ENCODE measurements at places on chromosomes 6 and 20.

DNA sequence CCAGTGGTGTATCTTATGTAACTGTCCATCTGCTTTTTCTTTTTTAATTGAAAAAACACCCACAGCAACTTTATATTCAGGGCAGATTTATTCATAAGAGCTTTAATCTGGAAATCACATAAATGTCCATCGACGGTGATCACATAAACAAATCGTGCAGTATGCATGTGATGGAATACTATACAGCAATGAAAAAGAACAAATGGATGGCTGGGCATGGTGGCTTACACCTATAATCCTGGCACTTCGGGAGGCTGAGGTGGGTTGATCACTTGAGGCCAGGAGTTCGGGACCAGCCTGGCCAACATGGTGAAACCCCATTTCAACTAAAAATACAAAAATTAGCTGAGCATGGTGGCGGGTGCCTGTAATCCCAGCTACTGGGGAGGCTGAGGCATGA, 39.1 kb downstream of the VSTM2L start:
- DNase-seq, result no peak

DNA sequence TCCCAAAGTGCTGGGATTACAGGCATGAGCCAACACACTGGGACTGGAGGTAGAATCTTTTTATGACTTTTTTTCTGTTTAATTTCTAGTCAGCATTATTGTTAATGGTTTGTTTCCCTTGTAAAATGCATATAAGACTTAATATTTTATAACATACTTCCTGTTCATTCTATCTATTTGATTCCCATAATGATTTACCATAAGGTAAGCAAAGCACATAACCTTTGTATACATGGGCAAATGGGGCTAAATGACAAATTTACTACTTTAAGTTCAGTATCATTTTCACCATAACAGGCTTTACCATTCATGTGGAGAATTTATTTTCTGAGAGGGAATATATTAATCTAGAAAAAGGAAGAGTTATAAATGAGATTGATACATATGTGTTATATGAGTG, 24.3 kb downstream of the VTA1 start:
- DNase-seq, result no peak

- peak; percentile 21 for DNase-seq
These were observed 25.7 kb upstream of the MLIP start for GRCh38 chr6:54085541-54085940.

DNA sequence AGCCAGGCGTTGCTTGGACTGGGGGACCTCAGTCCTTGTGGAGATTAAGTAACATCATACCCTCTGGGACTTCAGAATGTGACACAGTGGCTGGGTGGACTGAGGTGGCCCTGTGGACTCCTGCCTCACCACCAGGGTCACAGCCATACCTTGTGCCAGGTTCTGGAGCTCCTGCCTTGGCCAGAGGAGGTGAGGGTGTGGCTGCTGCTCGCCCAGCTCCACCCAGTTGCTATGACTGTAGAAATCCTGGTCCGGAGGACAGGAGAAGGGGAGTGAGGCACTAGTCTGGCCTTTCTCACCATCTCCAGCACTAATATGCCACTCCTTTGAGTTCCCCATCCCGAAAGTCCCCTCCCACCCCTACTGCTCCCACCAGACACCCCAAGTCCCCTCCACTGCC, 1.9 kb downstream of the VWA7 start:
- DNase-seq, result no peak

GRCh38 chr20:59782986-59783640, 150.3 kb downstream of the SYCP2 start:
- DNase-seq, result peak; percentile 22

- peak; percentile 70 for DNase-seq
These were observed 78.0 kb downstream of the DLGAP4 start for GRCh38 chr20:36384022-36384619.

DNA sequence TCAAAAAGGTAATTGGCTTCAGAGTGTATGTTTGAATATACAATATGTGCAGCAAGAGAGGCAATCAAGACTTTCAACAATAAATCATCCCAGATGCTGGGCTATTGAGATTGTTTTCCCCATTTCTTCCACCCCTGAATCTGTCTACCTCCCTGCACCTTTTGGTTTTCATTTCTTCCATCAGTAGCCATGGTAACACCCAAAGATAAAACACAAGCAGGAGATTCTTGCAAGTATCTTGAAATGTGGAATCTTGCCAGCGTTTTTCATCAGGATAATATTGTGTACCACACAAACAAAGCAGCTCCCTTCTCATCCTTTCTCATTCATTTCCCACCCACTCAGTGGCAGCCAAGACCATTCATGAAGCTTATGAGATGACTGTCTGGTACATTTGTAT, 73.0 kb upstream of the NRSN1 start:
- DNase-seq, result no peak

- DNase-seq, result peak; percentile 35
These were observed 50.1 kb upstream of the DEK start for GRCh38 chr6:18314317-18314997.

DNA sequence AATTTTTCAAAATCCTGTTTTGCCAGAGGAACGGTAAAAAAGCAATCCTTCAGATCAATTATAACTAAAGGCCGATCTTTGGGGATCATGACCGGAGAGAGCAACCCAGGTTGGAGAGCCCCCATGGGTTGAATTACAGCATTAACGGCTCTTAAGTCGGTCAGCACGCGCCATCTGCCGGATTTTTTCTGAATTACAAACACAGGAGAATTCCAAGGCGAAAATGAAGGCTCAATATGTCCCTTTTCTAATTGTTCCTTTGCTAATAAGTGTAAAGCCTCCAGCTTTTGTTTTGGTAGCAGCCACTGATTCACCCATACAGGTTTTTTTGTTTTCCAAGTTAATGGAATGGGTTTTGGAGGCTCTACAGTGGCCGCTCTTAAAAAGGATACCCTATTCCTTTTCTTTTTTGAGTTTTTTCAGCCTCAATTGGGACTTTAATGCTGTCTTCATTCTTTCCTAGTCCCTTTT, 16.9 kb upstream of the PTCRA start:
- DNase-seq, result peak; percentile 84

GRCh38 chr6:157143171-157143889, 180.0 kb downstream of the TMEM242 start:
- DNase-seq, result peak; percentile 82

DNA sequence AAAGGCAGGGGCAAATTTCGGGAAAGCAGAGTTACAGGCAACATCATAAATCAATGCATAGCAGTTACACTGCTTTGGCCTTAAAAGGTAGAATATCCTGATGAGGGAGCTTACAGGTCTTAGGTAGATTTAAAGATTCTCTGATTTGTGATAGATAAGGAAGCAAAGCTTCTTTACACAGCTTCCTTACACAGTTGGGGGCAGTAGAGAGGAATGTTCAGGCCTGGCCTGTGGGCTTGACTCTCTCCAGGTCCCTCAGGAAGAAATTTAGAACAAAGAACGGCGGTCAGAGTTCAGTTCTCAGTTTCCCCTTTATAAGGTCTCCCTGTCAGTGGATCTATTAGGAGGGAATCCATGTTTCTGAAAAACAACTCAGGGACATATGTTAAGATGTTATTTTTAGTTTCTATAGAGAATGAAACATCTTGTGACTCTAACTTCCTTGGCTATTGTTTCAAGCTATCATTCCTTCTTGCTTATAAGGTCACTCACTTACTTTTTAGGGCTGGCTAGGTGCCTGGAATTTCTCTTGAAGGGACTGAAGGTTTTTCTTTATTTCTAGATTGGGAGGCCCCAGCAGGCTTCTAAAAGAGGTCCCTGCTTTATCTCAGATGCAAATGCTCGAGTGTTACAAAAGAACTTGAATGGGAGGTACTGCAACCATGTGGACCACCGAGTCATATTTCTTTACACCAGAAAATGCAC, 11.8 kb downstream of the HLA-B start:
- DNase-seq, result no peak

DNA sequence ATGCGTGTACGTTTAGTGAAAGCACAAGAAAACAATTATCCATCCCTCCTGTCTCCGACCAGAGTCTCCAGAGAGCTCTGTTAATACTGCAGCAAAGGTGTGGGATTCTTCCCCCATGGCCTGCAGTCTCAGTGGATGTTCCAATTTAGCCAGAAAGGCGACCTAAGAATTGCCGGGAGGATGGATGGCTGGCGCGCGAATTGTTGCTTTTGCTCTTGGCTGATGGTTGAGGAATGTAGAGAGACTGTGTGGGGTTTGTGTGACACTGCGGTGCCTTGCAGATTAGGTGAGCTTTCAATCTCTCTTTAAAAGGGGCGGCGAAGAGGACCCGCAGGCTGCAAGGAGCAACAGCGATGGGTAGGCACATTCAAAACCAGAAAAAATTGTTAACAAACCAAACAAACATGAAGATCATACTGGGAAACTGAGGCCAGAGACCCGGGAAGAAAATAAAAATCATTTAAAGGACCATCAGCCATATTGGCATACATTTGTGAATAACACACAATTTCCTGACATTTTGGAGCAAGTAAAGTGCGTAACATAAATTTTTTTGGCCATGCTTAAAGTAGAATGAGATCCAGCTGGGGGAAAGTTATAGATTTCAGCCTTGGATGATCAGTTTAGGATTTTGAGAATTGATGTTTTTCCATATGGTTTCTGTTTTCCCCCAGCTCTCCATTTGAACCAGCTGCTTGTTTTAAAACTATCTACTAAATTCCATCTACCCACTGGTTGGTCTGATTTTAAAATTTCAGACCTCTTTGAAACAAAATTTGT, 46.3 kb downstream of the GNAS start:
- no peak for DNase-seq

DNA sequence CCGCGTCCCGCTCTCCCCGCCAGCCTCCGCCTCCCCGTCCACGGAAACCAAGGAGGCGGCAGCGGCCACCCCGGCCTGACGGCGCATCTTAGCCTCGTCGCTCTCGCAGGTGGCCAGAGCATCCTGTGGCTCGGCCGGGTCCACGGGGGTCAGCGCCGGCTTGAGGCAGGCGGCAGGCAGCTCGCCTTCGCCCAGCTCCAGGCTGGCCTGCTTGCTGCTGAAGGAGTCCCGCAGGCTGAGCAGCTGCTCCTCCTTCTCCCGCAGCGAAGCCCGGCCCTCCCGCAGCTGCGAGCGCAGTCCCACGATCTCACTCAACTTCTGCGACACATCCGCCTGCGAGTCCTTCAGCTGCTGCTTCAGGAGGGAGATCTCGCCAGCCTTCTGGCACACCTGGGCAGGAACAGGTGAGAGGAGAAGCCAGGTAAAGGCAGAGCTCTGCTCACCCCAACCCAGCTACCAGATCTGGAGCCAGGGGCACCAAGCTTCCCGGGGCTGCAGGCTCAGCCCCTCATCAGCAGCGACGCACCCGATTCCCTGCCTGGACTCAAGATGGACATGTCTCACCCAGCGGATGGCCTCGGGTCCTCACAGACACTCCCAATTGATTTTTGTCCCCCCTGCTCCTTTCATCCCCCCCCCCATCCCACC, 5.2 kb upstream of the FASTKD5 start:
- DNase-seq, result no peak

DNA sequence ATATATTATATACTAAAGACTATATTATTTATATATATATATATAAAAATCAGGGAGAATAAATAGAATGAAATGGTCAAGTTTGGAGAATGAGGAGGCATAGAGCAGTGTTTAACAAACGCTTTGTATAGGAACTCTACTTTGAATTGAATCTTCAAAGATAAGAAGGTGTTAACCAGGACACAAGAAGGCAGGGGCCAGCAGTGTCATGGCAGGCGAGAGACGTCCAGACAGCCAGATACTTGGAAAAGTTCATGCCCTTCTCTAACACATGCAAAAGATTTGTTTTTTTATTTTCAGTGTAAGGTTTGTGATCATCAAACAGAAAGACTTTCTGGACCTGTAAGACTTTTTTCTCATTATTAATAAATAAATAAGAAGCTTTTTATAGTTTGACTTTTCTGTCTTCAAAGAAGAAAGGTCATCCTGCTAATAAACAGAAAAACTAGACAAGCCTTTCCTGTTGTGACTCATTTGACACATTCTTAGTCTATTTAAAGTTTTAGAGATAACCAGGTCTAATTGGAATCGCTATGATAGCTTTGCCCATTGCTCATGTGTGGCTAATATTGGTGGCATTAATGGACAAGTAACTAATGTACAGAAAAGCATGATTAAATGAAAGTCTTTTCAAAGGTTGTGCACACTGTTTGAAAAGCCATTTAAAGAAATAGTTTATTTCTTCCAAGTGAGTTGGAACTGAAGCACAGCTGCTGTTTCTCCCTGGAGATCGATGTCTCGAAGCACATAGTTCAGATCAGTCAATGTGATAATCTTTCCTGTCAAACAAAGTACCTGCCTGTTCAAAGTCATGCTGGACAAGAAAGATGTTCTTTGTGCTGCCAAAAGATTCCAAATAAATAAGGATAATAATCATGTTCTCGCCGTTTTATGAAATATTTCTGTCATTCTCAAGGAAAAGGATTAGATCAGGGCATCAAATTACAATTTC, 420.4 kb upstream of the OPRM1 start:
- DNase-seq, result no peak

GRCh38 chr6:6712449-6713403, 124.2 kb downstream of the LY86 start:
- peak; percentile 38 for DNase-seq

- no peak for DNase-seq
These were observed 21.4 kb downstream of the UNC5CL start for GRCh38 chr6:41017663-41018062.

DNA sequence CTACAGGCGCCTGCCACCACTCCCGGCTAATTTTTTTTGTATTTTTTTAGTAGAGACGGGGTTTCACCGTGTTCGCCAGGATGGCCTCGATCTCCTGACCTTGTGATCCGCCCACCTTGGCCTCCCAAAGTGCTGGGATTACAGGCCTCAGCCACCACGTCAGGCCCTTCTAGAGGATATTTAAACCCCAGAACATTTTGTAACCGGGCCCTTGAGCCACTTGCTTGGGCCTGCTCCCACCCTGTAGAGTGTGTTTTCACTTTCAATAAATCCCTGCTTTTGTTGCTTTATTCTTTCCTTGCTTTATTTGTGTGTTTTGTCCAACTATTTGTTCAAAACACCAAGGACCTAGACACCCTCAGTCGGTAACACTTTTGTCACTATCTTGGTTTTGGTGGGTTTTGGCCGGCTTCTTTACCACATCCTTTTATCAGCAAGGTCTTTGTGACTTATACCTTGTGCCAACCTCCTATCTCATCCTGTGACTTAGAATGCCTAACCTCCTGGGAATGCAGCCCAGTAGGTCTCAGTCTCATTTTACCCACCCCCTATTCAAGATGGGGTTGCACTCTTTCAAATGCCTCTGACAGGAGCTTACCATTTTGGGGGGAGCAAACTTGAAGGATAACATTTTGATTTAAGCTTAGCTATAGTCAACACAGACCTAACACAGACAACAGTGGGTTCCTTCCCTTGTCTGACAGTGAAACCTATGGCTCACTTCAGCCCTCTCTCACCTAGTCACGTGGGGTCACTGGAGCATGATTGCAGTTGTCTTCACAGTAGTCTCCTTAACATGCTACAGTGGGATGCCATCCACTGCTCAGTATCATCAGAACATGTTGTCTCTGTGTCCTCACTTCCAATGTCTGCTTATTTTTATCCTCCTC, 27.9 kb upstream of the KIF6 start:
- no peak for DNase-seq

DNA sequence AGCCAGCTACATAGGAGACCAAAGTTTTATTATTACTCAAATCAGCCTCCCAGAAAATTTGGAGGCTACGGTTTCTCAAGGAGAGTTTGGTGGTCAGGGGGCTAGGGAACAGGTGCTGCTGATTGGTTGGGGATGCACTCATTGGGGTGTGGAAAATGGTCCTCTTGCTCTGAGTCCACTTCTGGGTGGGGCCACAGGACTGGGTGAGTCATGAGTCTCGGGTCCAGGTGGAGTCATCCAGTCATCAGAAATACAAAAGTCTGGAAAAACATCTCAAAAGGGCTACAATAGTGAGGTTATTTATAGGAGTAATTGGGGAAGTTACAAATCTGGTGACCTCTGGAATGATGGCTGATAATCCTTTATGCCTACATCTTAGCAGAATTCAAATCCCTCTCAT, 54.3 kb upstream of the SLC22A16 start:
- DNase-seq, result peak; percentile 77
